ENCODE measurements at places on chromosomes 2 and 18.
A peak's percentile ranks its signal among the peaks of the same experiment; 100 is the strongest.

DNA sequence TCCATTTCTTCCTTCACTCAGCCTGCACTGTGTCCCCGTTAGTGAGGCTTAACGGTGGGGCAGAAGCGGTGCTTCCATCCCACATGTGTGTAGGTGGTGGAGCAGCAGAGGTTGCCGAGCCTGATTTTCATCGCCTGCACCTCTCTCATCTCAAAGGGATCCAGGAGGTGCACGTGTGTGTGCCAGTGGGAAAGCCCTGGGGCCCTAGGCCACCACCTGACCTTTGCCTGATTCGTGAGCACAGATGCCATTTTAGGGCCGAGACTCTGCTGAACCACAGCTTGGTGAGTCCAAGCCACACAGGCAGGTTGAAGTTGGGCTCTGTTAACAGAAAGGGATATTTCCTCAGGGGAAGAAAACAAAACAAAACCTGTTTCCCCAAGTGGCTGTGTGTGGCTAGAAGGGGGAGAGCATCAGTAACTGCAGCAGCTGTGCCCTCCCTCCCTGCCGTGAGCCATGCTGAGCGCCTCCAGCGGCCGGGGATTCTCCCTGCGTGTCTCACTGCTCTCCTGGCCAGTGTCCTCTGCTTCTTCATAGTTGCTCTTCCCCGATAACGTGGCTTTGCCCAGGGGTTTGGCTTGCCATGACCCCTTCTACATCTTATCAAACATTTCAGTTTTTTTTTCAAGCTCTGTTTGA lies 81.5 kb downstream of the MAPRE2 start:
- no peak for DNase-seq

GRCh38 chr2:9206991-9207640 lies 504 bp downstream of the ASAP2 start:
- DNase-seq = peak; percentile 43

DNA sequence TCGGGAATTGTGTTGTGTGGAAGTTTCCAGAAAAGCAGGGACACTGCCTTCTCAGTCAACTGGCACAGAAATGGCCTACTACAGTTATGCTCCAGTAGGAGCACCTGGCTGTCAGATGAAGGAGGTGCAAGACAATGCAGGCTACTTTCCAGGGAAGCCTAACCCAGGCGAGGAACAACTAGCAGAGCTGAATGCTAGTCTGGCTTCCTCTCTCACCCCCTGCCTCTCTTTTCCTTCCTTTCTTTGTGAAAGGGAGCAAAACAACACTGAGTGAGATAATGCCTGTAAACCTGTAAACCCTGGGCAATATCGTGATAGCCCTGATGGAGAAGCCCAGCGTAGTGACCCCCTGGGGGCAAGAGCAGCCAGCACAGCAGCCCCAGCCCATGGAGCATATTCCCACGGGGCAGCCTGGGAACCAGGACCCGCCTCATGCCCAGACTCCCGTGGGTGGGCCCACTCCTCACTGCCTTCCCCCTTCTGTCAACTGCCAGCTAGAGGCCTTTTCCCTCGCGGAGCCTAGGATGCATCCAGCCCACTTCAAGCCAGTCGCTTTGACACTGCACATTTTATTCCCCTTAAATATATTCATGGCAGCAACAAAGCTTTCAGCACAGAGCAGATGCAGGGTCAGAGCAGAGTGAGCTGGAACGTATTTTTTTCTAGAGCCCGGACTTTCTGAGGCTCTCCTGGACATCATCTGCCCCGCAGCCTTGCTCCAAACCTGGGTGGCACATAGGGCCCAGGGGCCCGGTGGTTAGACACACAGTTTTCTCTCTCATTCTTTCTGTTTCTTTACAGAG lies 77.0 kb downstream of the PDCL3 start:
- DNase-seq = no peak

GRCh38 chr2:118883792-118884191 lies 36.3 kb upstream of the EN1 start:
- DNase-seq = no peak

DNA sequence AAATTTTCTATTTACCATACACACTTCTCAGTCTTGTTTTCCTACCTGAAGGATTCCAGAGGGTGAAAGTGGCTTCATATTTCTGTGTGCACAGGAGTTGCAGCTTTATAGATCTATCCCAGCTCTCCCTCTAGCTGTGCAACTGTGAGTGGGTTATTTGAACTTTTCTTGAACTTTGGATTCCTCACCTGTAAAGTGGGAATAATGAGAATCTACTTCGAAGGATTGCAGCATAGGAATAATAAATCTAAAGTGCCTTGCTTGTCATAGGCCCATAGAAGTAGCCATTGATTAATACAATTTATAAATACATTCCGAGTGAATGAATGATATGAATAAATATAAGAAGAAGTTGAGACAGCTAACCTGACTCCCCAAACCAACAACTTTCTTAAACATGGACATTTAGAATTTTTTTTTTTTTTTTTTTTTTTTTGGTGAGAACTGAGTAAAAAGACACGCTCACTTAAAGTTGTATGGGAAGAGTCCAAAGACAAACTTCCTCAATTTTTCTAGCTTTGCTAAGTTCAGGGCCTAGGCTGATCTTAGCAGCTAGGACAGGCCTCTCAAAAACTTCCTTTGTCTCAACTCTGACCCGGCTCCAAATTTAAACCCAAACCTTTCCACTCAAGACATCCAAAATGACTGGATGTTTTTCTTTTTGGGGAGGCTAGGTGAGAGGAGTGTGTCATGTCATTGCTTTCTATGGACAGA lies 203.3 kb upstream of the FBXO11 start:
- DNase-seq = no peak

DNA sequence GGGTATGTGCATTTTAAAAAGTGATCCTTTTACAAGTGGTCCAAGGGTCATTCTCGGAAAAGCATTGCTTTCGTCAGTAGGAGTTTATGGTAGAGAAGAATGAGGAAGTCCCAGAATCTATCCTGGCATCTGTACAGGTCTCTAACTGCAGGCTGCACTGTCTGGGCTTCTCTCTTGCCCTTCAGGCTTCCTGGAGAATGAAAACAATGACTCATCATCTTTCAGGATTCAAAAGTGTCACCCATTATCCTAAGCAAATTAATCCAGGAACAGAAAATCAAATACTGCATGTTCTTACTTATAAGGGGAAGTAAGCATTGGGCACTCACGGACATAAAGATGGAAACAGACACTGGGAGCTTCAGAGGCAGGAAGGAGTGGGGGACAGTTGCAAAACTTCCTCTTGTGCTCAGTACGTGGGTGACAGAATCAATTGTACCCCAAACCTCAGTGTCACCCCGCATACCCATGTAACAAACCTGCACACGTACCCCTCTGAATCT lies 60.2 kb upstream of the TXNDC2 start:
- peak; percentile 55 for DNase-seq

GRCh38 chr18:50649821-50650220 lies 89.9 kb downstream of the MAPK4 start:
- no peak for DNase-seq

DNA sequence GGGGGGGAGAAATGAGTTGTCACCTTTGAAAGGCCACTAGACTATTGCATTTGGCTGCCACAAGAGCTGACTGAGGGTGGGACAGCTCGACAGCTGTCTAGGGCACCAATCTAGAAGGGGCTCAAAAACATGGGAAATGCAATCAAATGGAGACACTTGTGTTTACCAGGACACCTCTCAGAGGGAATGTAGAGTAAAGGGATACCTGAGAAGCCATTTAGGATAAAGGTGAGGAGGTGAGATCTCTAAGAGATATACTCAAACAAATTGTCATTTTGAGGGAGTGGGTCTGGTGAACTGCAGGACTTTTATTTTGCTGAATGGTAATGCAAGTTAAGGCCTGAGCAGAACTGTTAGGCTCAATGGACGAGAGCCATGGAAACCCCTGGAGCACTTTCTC lies 159.8 kb downstream of the DDX1 start:
- DNase-seq = no peak

- no peak for DNase-seq
Observed at GRCh38 chr2:124257120-124257519, 232.0 kb downstream of the CNTNAP5 start.

GRCh38 chr2:240436683-240437550 lies 1.5 kb downstream of the GPC1 start:
- no peak for DNase-seq

- DNase-seq = peak; percentile 43
Observed at GRCh38 chr2:36965751-36966369, 476 bp downstream of the STRN start.

GRCh38 chr18:2087877-2088673 lies 483.2 kb downstream of the METTL4 start:
- no peak for DNase-seq

GRCh38 chr2:171894612-171894947 lies 536 bp upstream of the SLC25A12 start:
- no peak for DNase-seq

GRCh38 chr2:64987956-64988419 lies 1.2 kb upstream of the SLC1A4 start:
- DNase-seq = no peak

- DNase-seq = no peak
Observed at GRCh38 chr2:115738111-115738510, 1295.7 kb downstream of the DPP10 start.

DNA sequence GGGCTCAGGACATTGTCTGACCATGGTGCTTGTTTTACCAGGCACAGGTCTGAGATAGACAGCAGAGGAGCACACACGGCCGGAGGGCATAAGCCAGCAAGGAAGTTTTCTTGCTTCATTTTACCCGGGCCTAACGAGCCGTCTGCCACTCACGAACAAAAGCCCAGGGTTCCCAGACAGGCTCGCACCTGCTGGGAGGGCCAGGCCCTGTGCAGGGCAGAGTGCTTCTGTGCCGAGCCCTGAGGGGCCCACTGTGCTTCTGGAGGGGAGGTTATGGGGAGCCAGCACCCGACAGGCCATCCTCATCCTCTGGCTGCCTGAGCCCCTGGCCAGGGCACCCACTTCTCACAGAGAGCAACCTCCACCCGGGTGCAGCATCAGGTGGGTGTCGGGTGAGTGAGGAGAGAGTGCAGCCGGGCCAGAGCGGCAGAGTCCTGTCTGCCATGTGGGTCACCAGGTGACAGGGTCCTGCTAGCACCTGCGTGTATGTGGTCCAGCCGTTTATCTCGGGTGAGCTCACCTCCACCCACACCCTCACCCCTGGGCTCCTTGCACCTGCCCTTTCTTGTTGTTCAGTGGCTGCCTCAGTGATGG lies 297.9 kb downstream of the NDUFA10 start:
- DNase-seq = no peak

GRCh38 chr2:100767224-100767653 lies 52.7 kb upstream of the NPAS2 start:
- DNase-seq = peak; percentile 54

DNA sequence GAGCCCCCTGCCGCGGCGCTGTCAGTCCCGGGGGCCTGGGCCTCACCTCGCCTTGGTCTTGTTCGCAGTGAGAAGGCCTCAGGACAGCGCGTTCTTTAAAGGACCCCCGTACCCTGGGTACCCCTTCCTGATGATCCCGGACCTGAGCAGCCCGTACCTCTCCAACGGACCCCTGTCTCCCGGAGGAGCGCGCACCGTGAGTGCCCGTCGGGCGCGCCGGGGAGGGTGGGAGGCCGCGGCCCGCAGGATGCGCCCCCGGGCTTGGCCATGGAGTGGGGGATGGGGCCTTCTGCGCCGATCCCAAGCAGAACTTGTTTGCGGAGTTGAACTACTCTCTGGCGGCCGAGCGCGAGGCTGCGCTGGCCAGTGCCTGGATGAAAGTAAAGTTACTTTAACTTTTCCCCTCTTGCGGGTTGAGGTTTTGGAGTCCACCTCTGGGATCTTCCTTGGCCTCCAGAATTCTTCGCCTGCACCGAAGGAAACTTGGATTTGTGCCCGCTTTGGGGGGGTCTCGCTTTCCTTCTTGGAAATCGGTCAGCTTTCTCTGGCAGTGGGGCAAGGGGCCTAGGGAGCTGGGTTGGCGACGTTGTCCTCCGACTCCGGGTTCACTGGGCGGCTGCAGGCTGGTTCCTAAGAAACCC lies 1.2 kb downstream of the TCF7L1 start:
- DNase-seq = no peak

GRCh38 chr2:143802242-143802641 lies 673.0 kb downstream of the ARHGAP15 start:
- DNase-seq = no peak

DNA sequence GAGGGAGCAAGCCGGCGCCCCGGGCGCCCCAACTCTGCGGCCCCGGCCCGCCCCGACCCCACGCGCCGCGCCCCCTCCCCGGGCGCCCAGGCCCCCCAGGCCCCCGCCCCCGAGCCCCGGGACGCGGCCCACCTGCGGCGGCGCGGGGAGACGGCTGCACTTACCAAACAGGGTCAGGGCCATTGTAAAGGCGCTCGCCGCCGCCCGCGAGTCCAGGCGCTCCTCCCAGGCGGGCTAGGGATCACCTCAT lies 526 bp downstream of the CHN1 start:
- DNase-seq = no peak

- DNase-seq = no peak
Observed at GRCh38 chr18:77069482-77069881, 63.1 kb downstream of the MBP start.

- DNase-seq = no peak
Observed at GRCh38 chr2:124437811-124438210, 412.7 kb downstream of the CNTNAP5 start.

DNA sequence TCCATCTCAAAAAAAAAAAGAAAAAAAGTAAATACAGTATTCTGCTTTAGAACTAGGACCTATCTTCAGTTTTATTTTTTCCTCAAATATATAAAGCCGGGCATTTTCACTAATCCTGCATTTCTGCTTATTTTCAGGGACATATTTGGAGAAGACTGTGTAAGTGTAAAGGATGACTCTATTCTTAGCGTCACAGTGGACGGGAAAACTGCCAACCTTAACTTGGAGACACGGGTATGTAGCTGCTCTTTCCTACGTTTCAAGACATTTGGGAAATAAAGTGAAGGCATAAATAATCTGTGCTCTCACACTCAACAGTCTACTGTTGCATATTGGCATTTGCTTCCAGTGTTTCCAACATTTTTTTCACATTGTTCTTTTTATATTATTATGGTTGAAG lies 3.1 kb upstream of the IAH1 start:
- no peak for DNase-seq

GRCh38 chr2:2569836-2570235 lies 238.8 kb upstream of the MYT1L start:
- DNase-seq = no peak

DNA sequence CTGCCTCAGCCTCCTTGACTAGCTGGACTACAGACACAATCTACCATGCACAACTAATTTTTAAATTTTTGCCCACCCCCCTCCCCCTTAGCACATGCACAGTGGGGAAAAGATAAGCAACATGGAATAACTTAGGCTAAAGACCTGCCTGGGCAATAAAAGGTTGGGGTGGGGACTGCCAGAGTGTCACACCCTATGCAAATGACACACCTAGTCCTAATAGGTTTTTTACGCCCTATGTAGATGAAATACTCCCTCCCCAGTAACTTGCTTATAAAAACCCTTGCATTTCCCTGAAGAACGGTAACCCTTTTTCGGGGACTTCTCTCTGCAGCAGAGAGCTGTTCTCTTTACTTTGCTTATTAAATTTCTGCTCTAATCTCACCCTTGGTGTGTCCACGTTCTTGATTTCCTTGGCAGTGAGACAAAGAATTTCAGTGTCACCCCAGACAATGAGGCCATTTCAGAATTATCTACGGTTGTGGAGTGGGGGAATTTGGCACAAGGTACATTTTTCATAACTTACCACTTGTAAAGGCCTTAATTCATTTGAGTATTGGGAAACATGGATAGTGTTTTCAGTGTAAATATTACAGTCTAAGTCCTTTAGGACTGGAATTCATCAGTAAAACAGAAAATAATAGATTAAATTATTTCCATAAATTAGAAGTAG lies 109.2 kb downstream of the NOL4 start:
- DNase-seq = peak; percentile 43

Measured in SK-MEL-5 (cell line).